ENCODE measurements at places on chromosomes 6 and 20.

DNA sequence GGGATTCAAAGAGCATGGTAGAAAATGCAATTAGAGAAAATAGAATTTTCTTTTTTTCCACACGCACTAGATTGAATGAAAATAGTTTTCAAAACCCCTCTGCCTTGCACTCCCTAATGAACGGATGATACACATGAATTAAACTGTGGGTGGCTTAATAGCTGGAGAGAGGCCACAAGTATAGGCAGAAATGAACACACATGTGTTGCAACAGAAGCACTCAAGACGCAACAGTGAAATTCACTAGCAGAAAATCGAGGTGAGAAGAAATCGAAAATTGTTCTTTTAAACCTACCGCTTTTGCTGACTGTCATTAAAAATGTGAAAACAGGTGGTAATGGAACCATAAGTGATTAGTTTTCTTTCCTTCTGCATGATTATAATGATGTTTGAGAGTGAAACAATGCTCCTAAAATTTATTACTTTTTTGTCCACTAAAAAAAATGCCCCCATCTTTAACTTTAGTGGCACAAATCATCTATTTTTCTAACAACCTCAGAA lies 80.1 kb upstream of the SHLD1 start:
- no peak for DNase-seq

DNA sequence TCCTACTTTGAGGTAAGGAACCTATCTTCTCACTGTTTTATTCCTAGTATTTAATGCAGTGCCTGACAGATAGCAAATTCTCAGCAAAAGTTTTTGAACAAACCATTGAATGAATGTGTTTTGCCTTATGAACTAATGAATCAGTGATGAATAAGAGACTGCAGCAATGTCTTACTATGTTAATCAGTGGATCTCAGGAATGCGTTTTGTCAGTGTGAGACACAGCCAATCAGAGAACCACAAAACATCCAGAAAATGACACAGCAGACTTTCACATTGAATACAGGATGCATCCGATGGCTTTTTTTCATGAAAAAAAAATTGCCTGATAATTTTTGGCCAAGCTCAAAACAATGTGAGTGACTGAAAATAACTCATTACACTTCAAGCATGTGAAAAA lies 270.5 kb downstream of the BMP2 start:
- DNase-seq: no peak

GRCh38 chr20:20241976-20242375 lies 125.9 kb upstream of the INSM1 start:
- no peak for DNase-seq

DNA sequence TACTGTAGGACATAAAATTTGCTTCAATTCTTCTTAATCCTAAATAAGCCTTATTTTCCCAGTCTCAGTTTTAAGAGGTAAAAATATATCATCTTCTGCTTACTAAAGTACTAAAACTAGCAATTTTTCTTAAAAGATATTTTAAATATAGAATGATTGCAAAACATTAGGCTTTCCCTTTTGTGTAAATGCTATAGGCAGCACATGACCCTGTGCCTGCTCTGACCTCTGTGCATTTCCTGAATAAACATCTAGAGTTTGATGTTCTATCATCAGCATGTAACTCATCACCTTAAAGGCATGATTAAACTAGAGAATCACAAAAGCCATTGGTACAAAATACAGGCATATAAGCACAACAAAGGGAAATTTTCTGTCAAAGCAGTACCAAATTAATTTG lies 422.7 kb downstream of the TFAP2B start:
- DNase-seq: no peak

DNA sequence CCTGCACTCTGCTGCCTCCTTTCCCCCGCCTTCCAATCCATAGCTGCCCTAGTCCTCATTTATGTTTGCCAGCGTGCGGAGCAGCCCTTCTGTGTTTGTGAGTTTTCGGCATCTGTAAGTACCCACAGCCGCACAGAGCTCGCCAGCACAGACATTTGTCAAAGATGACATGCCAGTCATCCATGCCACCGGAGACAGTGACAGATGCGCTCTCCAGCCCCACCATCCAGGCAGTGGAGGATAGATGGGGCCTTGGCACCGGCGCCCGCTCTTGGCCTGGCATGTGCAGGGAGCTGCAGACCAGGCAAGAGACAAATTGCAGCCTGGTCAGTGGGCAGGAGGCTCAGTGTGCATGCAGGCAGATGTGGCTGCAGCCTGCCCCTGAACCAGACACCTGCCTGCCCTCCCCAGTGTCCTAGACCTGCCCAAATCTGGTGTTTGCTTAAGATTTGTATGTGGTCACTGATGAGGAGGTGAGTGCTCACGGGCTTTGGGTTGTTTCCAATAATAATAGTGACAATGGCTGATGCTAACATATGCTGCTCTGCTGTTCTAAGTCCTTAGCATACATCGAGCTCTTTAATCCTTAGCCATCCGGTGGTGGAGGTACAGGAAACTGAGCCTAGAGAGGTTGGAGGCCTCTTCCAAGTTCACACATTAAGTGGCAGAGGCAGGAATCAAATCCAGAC lies 78.1 kb downstream of the UNC5CL start:
- no peak for DNase-seq

GRCh38 chr6:42898891-42899361 lies 16.9 kb upstream of the PTCRA start:
- DNase-seq: peak; percentile 25

DNA sequence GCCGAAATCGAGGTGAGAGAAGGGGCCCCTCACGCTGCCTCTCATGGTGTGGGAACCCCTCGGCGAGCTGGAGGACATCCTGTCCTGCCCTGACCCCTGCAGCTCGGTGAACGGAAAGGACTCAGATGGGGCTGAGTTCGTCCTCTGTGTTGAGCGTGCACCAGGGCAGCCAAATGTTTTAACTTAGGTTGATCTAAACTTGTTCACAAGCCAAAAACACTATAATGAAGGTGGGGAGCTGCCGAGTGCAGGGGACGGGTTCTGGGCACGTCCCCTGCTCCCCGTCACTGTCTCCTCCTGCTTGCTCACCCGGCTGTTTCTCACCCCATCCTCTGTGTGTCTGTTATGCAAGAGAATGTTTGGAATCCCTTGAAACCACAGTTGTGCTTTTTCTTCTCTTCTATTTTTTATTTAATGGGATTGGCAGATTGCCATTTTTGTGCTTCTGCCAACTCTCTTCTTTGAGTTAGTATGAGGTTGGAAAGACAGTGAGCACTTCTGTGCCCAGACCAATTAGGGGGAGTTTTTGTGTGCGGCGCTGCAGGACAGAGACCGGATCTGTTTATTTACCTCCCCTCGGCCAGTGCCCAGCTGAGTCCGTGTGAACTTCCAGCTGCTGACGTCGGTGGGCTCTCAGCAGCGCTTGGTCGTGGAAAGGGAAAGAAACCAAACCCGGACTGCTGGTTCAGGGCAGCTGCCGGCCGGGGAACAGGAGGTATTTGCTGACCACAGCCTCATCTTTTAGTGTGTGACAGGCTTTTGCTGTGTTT lies 158.1 kb downstream of the DTNBP1 start:
- DNase-seq: no peak

GRCh38 chr6:3252861-3253596 lies 5.7 kb upstream of the PSMG4 start:
- DNase-seq: no peak

- DNase-seq: no peak
These were observed 15.9 kb downstream of the LEMD2 start for GRCh38 chr6:33772902-33773472.

GRCh38 chr6:135994857-135995544 lies 143.5 kb downstream of the PDE7B start:
- DNase-seq: no peak

- peak; percentile 28 for DNase-seq
These were observed 2.2 kb downstream of the HSPA1B start for GRCh38 chr6:31829633-31830283.

- no peak for DNase-seq
These were observed 31.2 kb downstream of the MUC22 start for GRCh38 chr6:31041372-31041974.

- DNase-seq: no peak
These were observed 59.3 kb upstream of the ZNF217 start for GRCh38 chr20:53652859-53653517.

DNA sequence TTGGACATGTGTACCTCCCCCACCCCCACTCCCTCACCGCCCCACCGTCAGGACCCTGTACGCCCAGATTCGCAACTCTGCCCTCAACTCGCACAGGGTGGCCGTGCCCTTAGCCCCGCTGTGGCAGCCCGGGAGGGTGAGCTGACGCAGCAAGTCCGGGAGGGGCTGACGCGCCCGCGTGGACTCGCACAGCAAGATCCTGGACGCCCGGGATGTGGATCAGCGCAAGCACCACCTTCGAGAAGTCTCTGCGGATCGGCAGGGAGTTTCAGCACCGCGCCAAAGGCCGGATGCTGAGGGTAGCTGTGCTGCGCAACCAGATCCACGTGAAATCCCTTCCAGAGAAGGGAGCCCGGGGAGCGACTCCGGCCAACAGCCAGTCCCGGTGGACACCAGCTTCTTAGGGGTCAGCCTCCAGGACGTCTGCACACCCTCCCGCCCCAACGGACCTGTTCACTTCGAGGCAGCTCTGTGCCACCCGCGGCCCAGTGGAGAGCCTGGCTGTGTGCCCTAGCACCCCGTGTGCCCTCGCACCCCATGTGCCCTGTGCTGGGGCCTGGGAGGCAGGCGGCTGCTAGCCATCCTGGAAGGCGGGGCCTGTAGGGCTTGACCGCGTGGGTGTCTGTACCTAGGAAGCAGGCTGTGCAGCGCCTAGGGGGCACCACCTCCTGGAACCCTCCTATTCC lies 6.7 kb upstream of the GJA10 start:
- no peak for DNase-seq

DNA sequence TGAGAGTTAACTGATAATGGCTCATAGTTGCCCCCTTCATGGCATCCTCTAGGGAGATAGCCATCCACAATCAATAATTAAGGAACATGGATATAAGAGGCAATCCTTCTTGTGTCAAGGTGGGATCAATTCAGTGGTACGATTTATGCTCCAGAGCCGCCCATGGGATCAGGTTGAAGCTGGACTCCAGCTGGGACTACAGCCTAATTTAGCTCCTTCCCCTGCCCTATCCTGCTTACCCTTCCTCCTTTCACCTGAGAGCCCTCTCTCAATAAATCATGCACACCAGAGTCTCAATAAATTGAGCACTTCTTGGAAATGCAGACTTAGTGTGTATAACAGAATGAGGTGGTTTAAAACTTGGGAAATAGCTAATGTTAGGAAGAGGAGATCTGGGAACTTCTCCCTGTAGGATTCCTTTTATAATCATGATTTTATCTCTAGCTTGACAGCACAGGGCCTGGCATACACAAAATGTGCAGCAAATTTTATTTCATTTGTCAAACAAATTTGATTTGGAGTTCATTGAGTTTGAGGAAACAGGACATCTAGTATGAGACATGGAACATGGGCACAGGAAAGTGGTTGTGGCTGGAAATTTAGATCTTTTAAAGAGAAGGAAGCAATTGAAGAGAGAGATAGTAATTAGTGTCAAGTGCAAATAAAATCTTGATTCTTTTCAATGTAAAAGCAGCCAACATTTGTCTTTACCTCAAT lies 28.6 kb upstream of the OGFRL1 start:
- no peak for DNase-seq

GRCh38 chr6:72505446-72505845 lies 116.4 kb upstream of the KCNQ5 start:
- no peak for DNase-seq

DNA sequence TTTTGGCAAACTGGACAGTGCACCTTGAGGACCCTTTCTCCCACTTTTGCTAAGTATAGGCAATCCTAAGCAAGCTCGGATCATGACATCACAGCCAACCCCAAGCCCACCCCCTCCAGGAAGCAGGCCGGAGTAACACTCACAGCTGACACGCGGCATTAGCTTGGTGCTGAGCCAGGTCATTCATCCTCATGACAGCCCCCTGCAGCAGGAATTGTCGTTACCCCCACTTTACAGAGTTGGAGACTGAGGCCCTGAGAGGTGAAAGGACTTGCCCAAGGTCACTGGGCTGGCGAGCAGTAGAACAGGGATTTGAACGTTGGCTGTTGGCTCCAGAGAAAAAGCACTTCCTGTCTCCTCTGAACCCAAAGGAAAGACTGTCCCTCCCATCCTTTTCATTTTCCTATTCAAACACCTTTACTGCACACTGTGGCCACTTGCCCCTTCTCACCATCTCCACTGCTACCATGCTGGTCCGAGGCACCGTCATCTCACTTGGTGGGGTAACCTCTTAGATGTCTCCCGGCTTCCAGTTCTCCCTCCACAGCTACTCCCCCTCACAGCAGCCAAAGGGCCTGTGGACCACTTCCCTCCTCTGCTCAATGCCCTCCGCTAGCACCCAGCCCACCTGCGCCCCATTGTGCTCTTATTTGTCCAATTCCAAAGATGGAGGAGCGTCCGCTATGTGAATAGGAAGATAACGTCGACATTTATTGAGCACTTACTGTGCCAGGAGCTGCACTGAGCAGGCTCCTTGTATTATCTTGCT lies 84.7 kb downstream of the PREX1 start:
- no peak for DNase-seq

- DNase-seq: no peak
These were observed 114.1 kb downstream of the CD83 start for GRCh38 chr6:14231501-14232280.

DNA sequence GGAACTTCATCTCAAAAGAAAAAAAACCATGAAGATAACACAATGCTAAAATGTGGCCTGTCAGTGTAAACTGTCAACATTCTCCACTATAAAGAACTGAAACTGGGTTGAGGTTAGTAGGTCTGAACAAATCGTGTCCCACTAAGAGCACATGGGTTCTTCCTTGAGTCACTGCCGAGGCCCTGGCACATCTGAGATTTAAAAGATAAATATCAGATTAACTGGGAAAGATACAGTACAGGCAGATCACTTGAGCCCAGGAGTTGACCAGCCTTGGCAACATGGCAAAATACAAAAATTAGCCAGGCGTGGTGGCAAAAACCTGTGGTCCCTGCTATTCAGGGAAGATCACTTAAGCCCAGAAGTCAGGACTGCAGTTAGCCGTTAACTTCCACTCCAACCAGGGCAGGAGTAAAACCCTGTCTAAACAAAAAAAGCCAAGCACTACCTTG lies 5.6 kb downstream of the EEF1A1 start:
- no peak for DNase-seq

Measured in NCI-H1417 treated with DMSO at 0.1 percent for 48 hours (cell line).